HL-60 (cell line): ENCODE measurements at places on chromosomes 3 and 15.
A peak's percentile ranks its signal among the peaks of the same experiment; 100 is the strongest.

DNA sequence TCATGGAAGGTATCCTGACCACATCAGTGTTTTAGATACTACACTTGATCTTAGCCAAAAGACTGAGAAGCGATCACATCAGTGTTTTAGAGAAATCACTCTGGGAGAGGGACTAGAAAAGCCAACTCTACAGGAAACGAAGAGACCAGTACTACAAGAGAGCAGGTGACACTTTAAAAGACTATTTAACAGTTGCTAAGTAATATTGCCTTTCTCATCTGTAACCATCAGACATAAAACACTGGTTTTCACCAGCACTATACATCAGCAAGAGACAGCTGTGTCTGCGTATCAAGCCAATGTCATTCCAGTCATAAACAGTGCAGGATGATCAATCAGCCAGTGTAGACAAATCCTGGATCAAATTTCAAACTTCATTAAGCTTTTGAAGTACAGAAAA, 66.7 kb downstream of the GLB1 start:
- no peak for DNase-seq

GRCh38 chr3:5036858-5037257, 57.6 kb downstream of the BHLHE40 start:
- DNase-seq: peak; percentile 67

GRCh38 chr3:170419557-170420087, 954 bp downstream of the CLDN11 start:
- DNase-seq: no peak

DNA sequence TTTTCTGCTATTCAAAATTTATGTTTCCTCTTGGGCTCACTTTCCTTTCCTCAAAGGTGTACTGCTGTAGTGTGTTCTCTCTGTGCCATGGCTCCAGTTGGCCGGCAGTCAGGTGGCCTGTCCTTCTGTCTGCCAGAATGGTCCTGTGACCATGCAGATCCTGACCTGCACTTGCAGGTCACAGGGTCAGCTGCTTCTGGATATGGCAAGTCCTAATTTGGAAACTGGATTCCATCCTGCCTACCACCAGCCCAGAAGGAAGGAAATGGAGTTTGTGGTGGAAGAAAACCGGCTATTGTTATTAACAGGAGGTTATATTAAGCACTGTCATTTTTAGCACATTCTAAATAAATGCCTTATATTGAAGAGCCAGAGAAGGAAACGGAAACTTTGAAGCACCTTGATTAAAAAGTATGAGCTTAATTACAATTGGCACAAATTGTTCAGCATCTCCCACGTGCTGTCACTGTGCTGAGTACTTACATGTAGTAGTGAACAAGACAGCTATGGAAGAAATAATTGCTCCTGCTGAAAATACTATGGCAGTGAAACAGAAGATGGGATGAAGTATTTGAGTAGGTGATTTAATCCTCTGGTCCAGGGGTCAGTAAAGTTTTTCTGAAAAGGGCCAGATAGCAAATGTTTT, 362.8 kb downstream of the PTPRG start:
- DNase-seq: no peak

DNA sequence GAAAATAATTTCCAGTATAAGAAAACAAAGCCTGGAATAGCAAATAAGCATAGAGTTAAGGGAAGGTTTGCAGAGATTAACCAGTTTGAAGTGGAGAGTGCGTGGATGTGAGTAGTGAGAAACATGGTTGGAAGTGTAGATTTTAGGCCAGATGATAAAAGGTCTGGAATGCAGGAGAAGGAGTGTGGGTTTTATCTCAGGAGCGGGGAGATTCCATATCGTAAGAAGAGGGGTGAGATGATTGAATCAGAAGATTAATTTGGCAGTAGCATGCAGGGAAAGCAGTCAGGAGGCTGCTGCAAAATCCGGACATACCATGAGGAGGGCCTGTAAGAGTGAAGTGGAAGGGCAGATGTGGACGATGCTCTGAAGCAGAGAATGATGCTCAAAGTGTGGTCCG, 13.7 kb downstream of the PPARG start:
- DNase-seq: no peak

DNA sequence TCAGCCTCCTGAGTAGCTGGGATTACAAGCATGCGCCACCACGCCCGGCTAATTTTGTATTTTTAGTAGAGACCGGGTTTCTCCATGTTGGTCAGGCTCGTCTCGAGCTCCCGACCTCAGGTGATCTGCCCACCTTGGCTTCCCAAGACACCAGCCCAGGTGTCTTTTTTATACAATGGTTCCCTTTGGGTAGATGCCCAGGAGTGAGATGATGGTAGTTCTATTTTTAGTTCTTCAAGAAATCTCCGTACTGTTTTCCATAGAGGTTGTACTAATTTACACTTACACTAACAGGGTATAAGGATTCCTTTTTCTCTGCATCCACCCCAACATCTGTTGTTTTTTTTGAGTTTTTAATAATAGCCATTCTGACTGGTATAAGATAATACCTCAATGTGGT, 94.3 kb downstream of the IGF2BP2 start:
- DNase-seq: no peak
